T-helper 1 cell (primary cell): ENCODE measurements at places on chromosomes 6 and 20.

DNA sequence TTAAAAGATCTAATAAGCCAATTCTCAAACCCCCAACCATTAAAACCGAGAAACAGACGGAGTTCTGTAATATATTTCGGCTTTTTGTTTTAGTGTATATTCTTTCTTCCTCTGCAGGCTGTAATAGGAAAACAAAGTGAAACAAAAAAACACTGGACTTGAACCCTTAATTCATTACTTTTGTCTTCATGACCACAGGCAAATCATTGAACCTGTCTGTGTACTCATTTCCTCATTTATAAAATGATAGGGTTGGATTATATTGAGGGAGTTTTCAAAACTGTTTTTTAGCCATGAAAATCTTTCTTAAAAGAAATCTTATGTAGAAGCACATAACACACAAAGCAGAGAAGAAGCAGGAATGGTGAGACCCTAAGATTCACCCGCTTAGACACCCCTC lies 278.8 kb downstream of the CD83 start:
- DNase-seq = no peak

GRCh38 chr6:35948725-35949124 lies 27.8 kb upstream of the SRPK1 start:
- no peak for DNase-seq

DNA sequence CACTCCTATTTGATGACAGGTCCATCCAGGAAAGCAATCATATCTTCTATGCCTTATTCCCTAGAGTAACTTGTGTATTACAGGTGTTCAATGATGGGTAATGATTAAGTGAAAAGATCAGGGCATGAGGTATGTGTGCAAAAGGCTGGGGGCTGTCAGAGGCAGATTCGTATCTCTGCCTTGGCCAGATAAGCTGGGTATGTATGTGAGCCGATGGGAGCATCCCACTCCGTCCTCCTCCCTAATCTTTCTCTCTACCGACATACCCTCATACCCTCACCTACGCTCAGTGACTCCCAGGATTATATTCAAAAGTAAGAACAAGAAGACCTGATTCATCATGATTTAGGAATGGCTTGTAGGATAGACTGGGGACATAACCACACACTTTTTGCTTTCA lies 238.7 kb downstream of the PLCB1 start:
- DNase-seq = no peak

GRCh38 chr20:49216991-49217578 lies 2.1 kb upstream of the DDX27 start:
- DNase-seq = peak; percentile 81

GRCh38 chr20:48531505-48531904 lies 296.3 kb downstream of the PREX1 start:
- no peak for DNase-seq

DNA sequence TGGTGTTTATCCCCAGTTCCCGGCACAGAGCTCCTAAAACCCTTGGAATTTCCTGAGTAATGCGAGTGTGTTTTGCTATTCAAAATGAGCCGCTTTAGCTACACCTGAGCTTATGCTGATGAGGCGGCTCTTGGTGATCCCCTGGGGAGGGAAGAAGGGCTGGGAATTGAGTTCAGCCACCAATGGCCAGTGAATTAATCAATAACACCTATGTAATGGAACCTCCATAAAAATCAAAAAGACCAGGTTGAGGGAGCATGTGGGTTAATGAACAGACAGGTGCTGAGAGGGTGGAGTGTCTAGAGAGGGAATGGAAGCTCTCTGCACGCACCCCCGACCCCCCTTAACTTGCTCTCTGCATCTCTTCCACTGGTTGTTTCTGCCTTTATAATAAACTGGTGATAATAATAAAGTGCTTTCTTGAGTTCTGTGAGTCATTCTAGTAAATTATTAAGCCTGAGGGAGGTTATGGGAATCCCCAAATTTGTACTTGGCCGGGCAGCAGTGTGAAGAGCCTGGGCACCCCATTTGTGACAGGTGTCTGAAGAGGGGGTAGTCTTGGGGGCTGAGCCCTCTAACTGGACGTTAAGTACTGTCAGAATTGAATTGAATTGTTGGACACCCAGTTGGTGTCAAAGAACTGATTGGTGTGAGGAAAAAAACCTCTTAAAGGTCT lies 24.6 kb upstream of the SERPINB1 start:
- no peak for DNase-seq

DNA sequence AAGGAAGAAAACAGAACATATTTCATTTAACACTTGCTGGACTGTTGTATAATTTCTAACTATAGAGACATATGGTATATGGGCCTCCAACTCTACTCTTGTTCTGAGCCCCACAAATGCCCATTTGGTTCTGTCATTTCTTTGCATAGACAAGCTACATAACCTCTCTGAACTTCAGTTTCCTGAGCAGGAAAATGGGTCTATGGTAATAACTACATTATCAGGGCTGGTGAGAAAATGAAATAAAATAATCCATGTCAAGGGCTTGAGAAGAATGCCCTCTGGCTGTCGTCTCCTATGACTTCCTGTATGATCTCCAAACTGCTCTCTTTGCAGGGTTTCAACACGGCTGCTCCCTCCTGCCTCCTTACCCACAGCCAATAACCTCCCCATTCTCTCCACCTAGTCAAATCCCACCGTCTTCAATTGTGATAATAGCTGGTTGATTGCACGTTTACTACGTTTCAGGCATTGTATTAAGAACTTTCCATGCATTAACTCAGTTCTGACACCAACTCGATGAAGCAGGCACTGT lies 12.0 kb downstream of the ZCCHC3 start:
- DNase-seq = no peak

GRCh38 chr6:67875877-67876383 lies 759.2 kb upstream of the ADGRB3 start:
- no peak for DNase-seq

GRCh38 chr20:63022501-63022900 lies 15.7 kb upstream of the BHLHE23 start:
- no peak for DNase-seq

DNA sequence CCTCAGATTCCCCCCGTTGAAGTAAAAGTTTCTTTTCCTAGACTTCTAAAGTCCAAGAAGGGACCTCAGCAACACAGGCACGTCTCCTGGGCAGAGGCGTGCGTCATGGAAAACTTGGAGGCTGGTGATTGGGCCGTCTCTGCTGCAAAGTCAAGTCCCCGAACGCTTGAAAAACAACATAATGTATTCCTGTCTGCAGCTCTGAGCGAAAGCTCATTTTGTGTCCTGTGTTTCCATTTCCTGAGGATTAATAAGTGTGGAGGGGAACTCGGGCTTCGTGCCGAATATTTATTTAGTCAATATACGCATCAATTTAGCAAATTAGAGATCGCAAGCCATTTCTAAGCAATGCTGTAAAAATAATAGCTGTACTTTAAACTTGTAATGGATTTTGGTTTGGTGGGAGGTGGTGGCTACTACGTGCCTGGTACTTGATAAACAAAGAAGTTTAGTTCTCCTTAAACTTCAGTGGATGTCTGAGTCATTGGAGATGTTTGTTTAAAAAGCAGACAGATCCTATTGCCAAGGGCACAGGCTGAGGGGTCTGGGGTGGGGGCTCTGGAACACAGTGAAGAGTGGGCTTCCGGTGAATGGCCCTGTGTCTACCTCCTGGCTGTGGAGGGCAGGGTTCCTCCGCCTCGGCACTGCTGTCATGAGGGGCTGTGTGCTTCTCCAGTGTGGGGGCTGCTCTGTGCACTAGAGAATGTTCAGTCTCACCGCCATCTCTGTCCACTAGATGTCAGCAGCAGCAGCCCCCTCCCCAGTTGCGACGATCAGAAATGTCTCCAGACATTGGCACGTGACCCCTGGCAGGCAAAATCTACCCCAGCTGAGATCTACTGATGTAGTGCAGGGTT lies 21.8 kb downstream of the PCK1 start:
- no peak for DNase-seq

DNA sequence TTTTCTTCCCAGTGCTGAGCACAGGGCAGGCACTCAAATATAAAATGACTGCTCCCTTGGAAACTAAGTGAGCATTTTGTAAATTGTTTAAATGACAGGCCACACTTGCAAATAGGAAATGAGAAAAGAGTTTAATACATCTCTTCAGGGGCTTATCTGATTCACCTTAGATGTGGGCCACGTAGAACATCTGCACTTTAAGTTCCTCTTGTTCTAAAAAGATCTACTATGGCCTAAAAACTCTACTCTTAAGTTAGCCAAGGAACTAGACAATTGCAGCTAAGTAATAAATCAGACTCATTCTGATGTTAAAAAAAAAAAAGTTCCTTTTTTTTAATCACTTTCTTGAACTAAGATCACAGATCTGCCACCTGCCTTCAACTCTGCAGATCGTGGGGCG lies 126.3 kb downstream of the KIF16B start:
- no peak for DNase-seq

GRCh38 chr6:158916617-158917016 lies 83.4 kb downstream of the RSPH3 start:
- DNase-seq = no peak

GRCh38 chr20:36604952-36605398 lies 604 bp upstream of the RAB5IF start:
- peak; percentile 49 for DNase-seq

DNA sequence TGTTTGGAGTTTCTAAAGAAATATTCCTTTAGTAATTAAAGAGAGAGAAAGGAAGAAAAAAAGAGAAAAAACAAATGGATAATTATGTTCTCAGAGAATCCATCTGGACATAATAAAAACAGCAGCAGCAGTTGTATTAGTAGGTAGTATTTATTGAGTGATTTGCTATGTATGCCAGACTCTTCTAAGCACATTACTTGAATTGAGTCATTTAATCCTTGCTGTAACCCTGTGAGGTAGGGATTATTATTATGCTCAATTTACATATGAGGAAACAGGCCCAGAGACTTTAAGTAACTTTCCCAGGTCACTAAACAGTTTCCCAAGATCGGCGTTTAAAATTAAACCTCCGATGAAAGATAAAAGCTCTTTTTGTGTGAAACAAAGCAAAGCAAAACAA lies 238.8 kb downstream of the TSHZ2 start:
- no peak for DNase-seq

DNA sequence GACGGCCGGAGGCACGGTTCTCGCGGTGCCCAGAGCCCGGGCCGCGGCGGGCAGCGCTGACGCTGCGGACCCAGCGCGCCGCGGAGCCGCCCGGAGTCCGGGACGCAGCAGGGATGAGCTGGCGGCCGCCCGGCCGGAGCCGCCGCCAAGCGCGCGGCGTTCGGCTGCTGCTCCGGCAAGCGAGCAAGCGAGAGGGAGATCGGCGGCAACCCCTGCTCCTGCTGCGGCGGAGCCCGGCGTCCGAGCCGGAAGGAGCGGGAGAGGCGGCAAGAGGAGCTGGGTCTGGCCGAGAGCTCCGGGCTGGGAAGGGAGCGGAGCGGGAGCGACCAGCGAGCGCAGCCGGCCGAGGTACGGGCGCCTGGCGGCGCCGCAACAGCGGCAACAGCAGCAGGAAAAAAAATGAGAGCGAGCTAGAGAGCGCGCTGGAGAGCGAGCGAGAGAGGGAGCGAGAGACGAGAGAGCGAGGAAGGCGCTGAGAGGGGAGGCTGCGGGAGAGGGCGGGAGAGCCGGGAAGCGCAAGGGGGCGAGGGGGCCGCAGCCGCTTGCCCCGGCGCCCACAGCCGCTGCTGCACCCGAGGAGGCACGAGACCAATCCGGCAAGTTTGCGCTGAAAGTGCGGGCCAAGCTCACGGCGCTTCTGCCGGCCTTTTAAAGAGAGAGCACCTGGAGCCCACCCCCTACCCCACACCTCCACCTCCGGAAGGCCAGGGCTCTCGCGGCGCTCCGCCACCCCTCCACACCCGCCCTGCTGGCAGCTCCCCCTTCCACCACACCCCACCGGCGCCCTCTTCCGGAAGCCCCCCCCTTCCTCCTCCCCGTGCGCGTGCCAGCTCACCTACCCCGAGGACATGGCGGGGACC lies 496 bp downstream of the GRM4 start:
- no peak for DNase-seq
